ENCODE measurements at places on chromosomes 2 and 18. TPM values are rescaled to one million over a fixed set of nuclear protein-coding genes. Genes with fewer than 3 reads are reported as not detected.

DNA sequence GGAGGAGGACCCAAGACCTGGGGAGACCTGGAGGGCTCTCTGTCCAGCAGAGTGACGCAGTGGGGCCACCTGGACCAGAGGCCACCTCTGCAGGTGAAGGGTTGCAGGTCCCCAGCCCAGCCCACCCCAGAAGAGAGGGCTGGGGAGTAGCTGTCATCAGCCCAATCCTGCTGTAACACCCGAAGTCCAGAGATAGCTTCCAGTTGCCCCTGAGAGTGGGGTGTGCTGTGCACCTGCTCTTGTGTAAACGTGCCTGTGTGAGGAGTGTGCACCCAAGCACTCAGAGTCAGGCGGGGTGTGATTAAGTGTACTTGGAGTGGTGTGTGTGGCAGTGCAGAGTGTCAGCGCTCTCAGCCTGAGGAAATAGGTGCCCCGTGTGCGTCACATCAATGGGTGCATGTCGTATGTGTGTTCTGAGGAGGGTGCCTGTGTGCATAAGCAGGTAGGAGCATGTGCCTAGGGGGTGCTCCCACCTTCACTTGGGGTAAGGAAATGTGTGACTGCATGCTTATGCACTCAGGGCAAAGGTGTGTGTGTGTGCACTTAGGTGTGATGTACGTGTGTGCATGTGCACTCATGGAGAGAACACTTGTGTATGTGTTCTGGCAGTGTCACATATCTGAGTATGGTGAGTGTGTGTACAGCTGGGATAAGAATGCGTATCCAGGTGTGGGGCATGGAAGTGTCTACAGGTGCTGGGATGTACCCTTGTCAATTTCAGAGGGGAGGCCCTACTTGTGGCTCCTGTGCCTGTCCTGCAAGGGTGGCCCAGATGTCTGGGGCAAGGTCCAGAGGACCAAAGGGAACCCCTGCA is 672 bp downstream of the ATP6V1B1 start:
- H3K4me1 ChIP-seq = no peaks in the 10 kb centered on the region
- no peak for DNase-seq
- no peak overlapping the region for H3K27ac ChIP-seq
- H3K36me3 ChIP-seq = no peaks in the 10 kb centered on the region

- no peaks in the 10 kb centered on the region for H3K4me1 ChIP-seq
- no peak overlapping the region for H3K27ac ChIP-seq
- H3K36me3 ChIP-seq = no peaks in the 10 kb centered on the region
- DNase-seq = no peak
- no peak overlapping the region for H3K4me3 ChIP-seq
- no peaks in the 10 kb centered on the region for H3K27me3 ChIP-seq
Measured at GRCh38 chr2:57453945-57454344, 592.7 kb upstream of the VRK2 start.

GRCh38 chr2:220948579-220948978 is 623.5 kb downstream of the EPHA4 start:
- peaks cover 6% of the 10 kb centered on the region for H3K4me1 ChIP-seq
- H3K4me3 ChIP-seq = no peak overlapping the region
- H3K36me3 ChIP-seq = no peaks in the 10 kb centered on the region
- H3K27me3 ChIP-seq = no peaks in the 10 kb centered on the region
- no peak for DNase-seq

TRIP12 gene
- 373 TPM for total RNA-seq

GRCh38 chr2:101559551-101559950 is 84.6 kb upstream of the RFX8 start:
- no peak for DNase-seq
- no peaks in the 10 kb centered on the region for H3K4me1 ChIP-seq
- H3K4me3 ChIP-seq = no peak overlapping the region

DNA sequence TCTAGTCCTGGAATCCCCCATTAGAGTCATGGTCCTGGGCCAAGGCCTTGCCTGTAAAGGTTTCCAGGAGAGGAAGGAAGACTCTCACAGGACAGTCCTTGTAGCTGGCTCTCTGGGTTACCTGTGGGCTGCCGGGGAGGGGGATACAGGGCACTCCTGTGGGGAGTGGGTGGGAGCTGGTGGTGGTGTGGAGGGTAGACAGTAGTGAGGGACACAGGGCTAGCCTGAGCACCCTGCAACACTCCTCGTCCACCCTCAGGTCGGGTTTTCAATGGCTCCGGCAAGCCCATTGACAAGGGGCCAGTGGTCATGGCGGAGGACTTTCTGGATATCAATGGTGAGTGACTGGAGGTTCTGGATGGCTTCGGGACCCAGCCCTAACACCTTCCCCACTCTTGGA is 19.7 kb upstream of the ANKRD53 start:
- no peaks in the 10 kb centered on the region for H3K27me3 ChIP-seq
- H3K4me1 ChIP-seq = no peaks in the 10 kb centered on the region
- H3K36me3 ChIP-seq = no peaks in the 10 kb centered on the region
- DNase-seq = peak; percentile 7
